ENCODE measurements at places on chromosomes 5 and 9.
A peak's percentile ranks its signal among the peaks of the same experiment; 100 is the strongest.

DNA sequence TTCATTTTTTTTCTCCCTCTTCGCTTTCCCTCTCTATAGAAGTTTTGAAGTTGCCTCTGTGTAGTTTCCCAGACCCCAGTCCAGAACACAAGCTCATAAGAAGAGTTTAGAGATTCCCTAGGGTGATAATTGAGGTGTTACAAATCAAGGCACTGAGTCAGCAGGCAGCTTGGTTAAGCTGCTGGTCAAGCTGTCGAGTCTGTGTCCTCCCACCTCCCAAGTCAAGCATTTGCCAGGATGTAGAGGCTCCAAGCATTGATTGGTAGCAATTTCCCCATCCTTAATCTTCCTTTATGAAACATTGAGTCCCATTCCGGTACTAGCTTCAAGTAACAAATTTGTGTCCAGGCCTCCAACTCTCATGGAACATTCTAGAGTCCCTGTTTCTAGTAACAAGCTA is 47.5 kb upstream of the SLC1A1 start:
- no peak for DNase-seq

DNA sequence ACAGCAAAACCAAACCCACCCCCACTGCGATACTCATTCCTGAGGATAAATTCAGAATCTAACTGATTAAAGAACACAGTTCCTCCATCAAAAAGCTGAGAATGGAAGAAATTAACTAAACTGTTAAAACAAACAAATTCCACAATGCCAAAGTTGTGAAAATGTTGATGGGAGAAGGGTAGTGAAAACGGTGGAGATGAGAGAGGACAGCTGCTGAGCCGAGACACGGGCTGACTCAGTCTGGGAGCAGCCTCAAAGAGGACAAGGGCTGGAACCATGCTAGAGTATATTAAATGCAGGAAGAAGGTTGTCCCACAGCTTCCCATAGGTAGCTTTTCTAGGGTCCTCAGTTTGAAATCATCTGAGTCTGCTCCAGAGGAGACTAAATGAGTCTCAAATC is 14.3 kb downstream of the ADAMTS12 start:
- DNase-seq, result no peak

GRCh38 chr9:94799578-94800264 is 73.2 kb downstream of the AOPEP start:
- no peak for DNase-seq

DNA sequence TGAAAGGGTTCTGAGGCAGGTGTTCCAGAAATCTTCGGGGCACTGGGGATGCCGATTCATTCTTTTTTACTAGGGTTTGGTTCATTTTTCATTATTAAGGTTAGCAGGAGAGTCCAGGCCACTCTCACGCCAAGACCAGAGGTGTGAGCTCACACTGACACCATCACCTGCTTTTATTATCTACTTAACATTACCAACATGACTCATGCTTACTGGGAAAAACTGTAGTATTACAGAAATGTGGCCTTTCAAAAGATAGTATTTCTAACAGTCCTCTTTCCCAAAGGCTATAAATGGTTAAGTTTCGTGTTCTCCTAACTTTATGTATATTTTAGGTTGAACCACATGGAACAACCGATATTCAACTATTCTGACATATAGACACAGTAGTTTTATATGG is 222.1 kb downstream of the ROR2 start:
- no peak for DNase-seq

GRCh38 chr5:119512277-119512676 is 60.0 kb downstream of the HSD17B4 start:
- no peak for DNase-seq

GRCh38 chr9:117224695-117225094 is 190.2 kb downstream of the ASTN2 start:
- peak; percentile 89 for DNase-seq

GRCh38 chr9:7055171-7055903 is 297.6 kb downstream of the KDM4C start:
- no peak for DNase-seq

GRCh38 chr5:68067291-68067690 is 148.3 kb upstream of the PIK3R1 start:
- no peak for DNase-seq

DNA sequence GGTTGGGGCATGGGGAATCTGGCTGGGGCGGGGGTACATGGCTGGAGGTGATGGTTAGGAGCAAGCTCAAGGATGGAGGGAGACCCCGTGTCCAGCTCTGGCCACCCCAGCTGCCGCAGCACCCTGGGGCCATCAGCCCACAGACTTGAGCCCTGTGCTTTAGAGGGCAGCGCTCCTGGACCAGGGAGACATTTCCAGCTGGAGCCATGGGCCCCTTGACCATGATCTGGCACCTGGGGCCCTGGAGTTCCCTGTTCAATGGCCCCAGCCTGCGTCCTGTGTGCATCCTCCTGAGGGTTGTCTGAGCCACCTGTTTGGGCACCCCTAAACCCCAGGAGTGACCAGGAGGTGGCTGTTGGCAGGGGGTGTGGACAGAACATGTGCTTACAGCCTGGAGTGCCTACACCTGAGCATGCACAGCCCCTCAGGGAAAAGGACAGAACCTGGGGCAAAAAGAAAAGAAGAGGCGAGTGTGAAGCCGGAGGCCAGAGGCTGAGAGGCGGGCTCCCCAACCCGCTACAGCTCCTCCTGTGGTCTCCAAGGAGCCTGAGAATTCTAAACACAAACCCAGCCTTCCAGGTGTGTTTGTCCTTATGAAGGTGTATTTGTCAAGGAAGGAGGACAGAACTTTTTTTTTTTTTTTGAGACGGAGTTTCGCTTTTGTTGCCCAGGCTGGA is 126.7 kb downstream of the C9orf50 start:
- no peak for DNase-seq

DNA sequence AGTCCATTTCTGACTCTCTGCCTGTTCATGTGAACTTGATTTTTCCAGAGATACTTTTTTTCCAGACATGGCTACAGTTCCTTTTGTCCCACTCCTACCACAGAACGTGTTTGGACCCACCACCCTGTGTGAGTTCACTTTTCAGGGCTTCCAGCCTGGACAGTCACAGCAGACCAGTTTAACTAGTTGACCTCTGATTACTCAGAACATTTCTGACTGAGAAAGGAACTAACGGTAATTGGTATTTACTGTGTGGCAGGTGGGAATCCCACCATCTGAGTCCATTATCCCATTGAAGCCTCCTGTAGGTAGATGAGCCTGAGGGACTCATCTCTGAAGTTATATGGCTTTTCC is 210.1 kb downstream of the GOLPH3 start:
- no peak for DNase-seq

- no peak for DNase-seq
Observed at GRCh38 chr9:114511978-114512874, 7.0 kb upstream of the WHRN start.

GRCh38 chr9:121992571-121993212 is 100.4 kb downstream of the TTLL11 start:
- peak; percentile 69 for DNase-seq

GRCh38 chr9:101027733-101028345 is 688 bp upstream of the PLPPR1 start:
- DNase-seq, result no peak

DNA sequence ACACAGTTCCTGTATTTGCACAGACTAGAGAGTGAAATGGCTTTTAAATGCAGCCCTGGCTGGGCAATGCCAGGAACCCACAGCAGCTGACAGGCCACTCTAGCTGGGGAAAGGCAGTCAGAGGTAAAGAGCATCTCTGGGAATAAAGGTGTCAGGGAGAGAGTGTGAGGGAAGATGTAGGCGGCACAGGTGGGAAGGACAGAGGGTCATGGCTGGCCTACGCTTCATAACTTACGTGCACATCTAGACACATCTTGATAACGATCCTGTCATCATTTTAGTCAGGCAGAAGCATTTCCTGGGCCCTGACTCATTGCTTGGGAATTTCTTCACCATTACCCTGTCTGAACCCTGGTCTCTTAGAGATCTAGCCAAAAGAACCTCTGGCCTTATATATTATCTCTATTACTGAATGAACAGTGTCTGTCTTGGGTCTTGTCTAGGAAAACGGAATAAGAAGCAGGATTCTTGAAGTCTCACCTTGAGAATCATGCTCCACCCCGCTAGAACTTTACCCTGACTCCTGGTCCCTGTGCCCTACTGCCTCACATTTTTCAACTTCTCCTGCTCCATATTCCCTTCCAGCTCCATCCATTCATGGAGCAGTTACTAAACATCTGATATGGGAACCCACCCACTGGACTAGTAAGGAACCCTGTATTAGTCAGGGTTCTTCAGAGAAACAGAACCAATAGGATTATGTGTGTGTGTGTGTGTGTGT is 106.4 kb upstream of the ELL2 start:
- no peak for DNase-seq

DNA sequence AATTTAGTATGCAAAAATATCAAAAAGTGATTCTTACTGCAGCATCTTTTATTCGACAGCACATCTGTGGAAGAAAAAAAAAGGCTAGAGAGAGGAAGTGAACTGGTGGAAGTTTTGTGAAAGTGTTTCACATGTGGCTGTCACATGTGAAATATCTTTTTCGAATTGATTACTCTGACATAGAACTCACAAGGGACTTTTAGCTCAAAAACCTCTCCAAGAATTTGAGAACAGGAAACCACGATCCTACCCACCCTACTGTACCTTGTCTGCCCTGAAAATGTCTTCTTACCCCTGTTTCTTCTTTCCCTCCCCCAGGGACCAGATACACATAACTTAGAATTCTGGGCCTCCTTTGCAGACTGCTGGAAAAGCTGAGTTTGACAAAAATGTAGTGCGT is 106.5 kb upstream of the PRRC1 start:
- DNase-seq, result no peak

- no peak for DNase-seq
Observed at GRCh38 chr5:72954389-72954788, 1.5 kb upstream of the FCHO2 start.

DNA sequence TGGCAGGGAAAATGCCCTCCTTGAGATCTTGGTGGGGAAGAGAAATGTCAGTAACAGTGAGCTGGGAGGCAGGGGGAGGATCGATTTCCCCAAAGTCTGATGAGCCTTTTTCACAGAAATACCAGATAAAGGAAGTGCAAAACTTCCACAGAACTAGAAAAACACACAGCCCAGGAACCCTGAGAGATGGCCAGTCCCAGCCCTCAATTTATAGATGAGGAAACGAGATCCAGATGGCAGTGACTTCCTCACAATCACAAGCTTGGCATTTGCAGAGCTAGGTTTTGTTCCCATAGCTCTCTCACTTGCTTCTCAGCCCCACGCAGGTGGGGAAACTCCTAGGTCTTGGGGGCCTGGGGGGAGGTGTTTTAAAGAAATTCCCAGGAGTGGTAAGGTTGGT is 3.8 kb upstream of the GGTA1 start:
- DNase-seq, result no peak

GRCh38 chr5:6687505-6687904 is 25.7 kb upstream of the TENT4A start:
- DNase-seq, result no peak

DNA sequence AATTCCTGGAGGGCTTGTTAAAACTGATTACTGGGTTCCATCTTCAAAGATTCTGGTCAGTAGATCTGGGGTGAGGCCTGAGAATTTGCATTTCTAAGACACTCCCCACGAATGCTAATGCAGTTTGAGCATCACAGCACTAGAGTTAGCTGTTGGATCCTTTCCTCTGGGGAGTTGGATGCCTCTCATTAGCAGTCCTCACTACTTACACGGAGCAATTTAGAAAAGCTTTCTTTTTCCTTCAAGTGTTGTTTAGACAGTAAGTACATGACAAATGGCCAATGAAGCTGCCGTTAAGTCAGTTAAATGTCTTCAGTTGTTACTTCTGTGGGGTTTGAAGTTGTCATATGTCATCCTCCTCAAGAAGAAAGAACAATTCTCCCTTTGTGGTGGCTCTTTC is 74.9 kb upstream of the HMHB1 start:
- no peak for DNase-seq

- DNase-seq, result no peak
Observed at GRCh38 chr5:10653751-10654400, 90.0 kb downstream of the ANKRD33B start.

- DNase-seq, result no peak
Observed at GRCh38 chr5:42573386-42573785, 150.1 kb downstream of the GHR start.

DNA sequence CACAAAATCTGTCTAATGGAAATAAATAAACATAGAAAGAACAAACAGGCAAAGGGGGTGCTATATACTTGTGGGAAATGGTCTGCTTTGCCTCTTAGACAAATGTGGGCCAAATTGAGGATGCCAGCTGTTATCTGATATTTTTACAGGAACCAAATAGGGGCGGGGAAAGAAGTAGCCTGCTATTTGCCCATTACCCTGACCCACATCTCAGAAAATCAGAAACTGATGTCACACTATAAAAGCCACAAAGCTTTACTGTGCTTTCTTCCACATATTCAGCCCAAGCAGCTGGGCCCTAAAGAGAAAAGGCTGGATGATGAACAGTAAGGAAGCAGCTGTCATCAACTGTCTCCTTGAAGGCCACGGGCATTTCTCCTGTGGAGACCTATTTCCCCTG is 97.3 kb downstream of the ELAVL2 start:
- no peak for DNase-seq

GRCh38 chr9:130570208-130570607 is 9.2 kb upstream of the FUBP3 start:
- no peak for DNase-seq

DNA sequence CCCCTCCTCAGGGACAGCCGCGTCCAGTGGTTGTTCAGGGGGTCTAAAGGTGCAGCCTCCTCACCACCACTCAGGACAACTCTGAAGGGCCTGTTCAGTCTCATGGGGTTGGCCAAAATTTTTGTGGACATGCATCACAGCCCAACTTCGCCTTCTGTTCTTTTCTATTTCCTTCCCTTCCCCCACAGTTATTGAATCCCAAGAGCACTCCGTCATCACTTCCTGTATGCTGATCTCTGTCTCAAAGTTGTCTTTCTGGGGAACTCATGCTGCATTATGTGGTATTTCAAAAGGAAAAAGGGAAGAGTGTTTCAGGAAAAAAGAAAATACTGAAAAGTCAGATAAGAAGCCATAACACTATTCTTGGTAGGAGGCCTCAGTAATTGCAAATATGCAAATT is 355.4 kb downstream of the CAAP1 start:
- DNase-seq, result no peak

- no peak for DNase-seq
Observed at GRCh38 chr9:93049491-93049890, 9.0 kb upstream of the SUSD3 start.

GRCh38 chr9:127095411-127095810 is 27.0 kb downstream of the ANGPTL2 start:
- no peak for DNase-seq

DNA sequence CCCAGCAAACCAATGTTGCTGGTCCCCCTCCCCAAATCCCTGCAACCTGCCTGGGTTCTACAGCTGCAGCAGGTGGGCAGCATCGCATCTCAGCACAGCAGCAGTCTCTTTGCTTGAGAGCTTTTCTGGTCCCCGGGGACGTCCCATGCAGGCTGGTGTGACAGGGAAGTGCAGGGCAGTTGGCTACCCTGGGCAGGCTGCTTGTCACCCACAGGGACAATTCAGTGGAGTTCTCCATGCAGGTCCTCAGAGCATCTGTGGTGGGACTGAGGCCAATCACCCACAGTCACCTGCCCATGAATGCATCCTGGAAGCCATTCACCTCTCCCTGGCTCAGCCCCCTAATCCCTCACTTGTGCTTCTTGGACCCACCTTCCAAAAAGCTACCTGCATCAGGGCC is 43.9 kb upstream of the SEMA4D start:
- no peak for DNase-seq

GRCh38 chr5:96370976-96371375 is 62.1 kb downstream of the PCSK1 start:
- DNase-seq, result peak; percentile 64
